ENCODE measurements at places on chromosomes 5 and 9.
A peak's percentile ranks its signal among the peaks of the same experiment; 100 is the strongest.

GRCh38 chr5:180802325-180803180 lies at the start of gene MGAT1:
MGAT1 (minus strand) TSS chr5:180802806; CDS start chr5:180792971, 9,835 bp downstream.
- DNase-seq: peak; percentile 69

- DNase-seq: no peak
These were observed 13.3 kb downstream of the CAVIN4 start for GRCh38 chr9:100591139-100591538.

GRCh38 chr9:82988488-82988887 lies 74.5 kb downstream of the RASEF start:
- DNase-seq: no peak

DNA sequence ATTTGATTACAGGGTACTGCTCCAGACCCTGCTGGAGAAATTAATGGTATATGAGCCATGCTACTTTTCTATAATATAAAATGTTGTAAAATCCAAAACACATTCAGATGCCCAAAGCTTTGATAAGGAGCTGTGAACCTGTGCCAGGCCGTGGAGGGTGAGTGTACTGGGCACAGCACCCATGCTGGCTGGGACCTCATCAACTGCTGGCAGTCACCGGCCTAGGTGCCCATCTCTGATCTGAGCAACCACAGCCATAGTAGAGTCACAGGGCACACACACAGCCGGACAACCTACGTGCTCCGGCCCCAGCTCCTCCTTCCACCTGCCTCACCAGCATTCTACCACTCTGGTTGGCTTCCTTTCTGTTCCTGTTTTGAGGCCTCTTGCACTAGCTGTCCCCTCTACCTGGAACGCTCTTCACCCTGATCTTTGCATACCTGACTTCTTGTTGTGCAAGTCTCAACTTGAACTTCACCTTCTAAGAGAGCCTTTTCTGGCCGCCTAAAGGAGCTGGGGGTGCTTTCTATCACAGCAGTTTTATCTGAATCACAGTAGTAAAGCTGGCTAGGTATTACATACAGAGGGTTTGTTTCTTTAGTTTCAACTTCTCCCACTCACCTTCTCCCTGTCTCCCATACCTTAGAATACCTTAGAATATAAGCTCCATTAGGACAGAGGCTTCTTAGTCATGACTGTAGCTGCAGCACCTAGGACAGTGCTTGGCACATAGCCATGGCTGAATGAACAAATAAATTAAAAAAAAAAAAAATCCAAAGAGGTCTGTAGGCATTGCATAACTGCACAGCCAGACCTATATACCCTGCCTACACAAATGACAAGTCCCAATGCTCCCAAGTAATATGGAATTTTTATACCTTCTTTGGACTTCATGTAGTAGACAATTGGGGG lies 51.7 kb downstream of the MED27 start:
- no peak for DNase-seq

- DNase-seq: no peak
These were observed 36.6 kb upstream of the ANKH start for GRCh38 chr5:14908172-14908571.

DNA sequence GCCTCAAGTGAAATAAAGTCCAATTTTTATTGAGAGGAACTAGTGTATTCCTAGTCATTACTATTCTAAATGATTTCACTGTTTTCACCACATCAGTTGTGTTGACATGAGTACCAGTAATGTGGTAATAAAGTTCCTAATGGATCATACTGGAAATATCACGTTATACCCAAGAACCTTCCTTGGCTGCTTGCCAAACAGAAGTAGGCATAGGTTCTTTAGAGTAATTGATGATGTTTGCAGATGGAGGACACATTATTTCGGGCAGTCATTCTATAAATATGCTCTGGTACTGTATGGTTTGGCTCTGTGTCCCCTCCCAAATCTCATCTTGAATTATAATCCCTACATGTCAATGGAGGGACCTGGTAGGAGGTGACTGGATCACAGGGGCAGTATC lies 15.1 kb downstream of the SNCAIP start:
- DNase-seq: no peak

GRCh38 chr9:21027295-21027694 lies 4.1 kb downstream of the HACD4 start:
- no peak for DNase-seq

DNA sequence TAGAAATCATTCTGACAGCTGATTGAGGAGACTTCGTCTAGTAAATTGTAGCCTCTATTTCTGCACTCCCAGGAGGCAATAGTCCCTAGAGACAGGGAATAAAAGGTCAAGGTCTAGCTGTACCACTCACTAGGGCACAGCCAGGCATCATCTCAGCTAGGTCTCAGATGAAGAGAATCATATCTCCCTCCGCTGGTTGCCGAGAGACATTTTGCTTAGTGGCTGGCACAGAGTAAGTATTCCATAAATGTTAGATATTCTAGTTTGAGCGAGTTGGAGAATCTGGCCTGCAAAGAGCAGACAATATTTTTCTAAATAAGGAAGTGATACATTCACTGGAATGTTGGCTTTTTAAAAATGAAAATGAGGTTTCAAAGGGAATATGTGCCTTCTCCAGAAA lies 180.4 kb upstream of the ACTBL2 start:
- no peak for DNase-seq

- DNase-seq: no peak
These were observed 29.2 kb upstream of the IL31RA start for GRCh38 chr5:55821731-55822512.

- no peak for DNase-seq
These were observed 284.2 kb downstream of the SMARCA2 start for GRCh38 chr9:2299156-2299842.

- DNase-seq: no peak
These were observed 68.8 kb downstream of the NPR3 start for GRCh38 chr5:32779754-32780415.

DNA sequence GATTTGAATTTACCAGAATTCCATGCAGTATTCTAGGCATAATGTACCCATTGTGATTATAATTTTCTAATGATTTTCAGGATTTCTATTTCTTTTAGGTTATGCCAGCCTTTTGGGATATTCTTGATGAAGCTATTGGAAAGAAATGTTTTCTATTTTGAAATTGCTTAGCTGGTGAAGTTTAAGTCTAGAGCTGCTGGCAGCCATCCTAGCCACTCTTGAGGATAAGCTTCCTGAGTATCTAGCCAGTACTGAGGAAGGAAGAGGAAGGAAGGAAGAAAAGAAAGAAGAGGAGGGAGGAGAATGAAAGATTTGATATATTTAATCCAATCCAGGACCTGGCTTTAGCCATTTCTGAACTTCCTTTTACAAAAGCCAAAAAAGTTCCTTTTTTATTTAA lies 142.1 kb upstream of the DAB2 start:
- no peak for DNase-seq

DNA sequence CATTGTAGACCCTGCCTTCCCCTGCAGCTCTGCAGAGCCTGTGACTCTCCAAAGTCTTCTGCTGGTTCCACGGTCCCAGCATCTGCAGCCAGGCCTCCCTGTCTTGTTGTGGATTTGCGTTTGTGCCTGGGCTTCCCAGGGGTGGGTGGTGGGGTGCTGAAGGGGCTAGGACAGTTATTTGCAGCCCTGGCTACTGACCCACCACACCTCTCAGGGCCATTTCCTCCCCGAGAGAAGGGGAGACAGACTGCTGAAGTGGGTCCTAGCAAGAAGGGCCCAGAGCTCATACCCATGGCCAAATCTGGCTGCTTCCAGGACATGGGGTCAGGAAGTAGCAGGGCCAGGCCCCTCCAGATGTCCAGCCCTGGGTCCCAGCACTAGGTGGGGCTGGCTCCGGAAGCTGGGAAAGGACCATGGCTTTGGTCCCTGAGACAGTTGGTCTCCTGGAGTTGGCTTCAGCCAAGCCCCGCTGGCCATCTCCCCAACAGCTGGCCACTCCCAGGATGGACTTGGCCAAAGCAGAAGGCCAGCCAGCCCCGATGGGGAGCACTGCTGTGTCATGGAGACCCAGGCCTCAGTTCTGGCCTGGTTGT lies 26.3 kb downstream of the GSN start:
- no peak for DNase-seq

DNA sequence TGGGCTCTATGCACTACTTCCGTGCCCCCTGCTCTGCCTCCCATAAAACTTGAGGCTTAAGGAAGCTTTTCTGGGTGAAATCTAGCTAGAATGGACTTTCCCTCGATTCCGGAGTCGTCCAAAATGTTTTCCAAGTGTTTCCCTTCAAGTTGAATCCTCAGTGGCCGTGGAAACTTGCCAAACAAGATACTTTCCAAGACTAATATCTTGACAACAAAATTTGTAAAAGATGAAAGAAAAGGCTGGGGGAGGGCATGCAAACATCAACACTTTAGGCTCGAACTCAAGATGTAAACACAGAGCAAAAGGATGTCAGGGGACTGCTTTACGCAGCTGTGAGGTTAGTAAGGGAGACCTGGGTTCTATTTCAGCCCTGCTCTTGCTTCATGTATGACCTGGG lies 482.8 kb upstream of the KLF4 start:
- no peak for DNase-seq

GRCh38 chr9:36543916-36544315 lies 28.8 kb upstream of the MELK start:
- no peak for DNase-seq

GRCh38 chr9:69215774-69216485 lies 41.9 kb downstream of the TJP2 start:
- DNase-seq: no peak

DNA sequence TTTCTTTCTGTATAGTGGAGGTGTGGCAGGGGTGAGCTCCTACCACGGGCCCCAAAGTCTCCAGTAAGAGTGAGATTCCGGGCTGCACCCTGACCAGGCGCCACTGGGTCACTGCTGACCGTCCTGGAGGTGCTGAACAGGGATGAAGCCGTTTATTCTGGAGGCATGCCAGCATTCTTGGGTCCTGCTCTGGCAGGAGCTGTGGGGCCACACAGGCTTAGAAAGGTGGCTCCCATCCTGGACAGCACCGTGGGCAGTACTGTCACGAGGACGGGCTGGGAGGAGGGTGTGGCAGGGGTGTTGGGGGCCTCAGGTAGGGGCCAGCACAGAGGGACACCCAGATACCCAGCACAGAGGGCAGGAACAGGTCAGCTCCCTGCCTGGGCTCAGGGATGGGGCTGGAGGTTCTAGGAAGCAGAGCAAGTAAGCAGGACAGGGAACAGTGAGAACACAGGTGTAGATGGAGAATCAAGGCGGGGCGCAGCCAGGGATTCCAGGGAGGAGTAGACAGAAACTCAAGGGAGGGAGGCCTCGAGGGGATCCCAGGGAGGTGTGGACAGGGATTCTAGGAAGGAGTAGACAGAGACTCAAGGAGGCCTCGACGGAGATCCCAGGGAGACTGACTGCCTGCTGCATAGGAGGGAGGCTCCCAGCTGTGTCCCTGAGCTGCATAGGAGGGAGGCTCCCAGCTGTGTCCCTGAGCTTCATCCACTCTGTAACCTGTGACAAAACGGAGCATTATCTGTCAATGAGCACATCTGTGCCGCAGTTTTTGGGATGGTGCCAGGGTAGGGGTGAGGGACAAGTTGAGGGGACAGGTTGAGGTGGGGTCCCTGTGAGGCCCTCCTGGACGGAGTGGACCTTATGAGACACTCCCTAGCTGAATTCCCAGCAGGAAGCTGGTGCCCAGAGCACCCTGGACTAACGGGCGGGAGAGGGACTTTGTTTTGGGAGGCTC lies 1.1 kb upstream of the PLEKHG4B start:
- no peak for DNase-seq

DNA sequence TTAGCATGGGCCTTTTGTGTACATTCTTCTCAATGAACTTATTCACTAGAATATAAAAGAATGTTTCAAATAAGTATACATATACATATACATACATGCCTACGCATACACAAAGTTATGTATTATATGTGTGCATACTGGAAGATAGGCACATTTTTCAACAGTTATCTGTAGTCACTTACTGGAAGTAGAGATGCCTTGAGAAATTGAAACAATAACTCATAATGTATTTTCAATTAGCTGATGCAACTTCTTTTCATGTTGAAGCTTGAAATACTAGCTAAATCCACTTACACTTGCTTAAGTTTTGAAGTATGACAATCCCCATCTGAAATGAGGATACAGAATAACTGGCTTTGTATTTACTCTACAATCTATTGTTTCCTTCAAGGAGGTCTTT lies 469.0 kb upstream of the PTGER4 start:
- no peak for DNase-seq

DNA sequence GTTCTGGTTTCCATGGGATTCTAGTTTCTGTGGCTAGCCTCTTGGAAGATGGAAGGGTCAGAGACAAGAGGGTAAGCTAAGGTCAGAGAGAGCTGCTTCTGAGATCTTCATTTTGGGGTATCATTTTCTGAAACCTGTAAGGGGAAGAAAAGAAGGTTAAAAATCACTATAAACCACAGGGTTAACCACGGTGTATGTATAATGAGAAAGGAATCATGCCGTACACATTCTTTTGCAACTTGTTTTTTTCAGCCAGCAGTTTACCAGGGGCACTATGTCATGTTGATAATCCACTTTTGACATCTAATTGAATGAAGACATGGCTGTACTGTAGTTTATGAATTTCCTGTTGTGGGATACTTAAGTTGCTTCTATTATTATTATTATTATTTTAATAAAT lies 164.4 kb downstream of the FOCAD start:
- DNase-seq: no peak

DNA sequence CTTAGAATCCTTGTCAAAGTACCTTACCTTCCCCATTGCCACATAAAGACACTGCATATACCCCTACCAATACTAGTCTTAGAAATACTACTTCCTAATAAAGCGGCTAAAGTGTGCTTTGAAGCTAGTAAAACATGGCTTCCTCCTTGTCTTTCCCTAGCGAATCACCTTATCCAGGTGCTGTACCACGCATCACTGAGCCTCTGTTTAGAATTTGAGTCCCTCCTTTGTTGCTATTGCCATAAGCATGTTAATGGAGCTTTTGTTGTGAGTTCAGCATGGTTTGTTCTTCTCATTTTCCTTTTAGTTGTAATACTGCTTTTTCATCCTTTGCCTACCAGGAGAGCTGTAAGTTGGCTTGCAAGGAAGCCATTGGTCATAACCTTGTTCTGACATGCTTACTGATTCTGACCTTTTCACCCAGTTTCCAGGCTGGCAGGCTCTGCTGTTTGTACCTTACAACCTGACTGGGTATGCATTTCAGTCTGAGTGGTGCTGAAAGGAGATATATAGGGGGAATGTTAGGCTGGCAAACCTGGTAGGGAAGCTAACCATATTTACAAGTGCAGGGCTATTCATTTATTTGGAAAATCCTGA lies 49.8 kb downstream of the LMNB1 start:
- no peak for DNase-seq

DNA sequence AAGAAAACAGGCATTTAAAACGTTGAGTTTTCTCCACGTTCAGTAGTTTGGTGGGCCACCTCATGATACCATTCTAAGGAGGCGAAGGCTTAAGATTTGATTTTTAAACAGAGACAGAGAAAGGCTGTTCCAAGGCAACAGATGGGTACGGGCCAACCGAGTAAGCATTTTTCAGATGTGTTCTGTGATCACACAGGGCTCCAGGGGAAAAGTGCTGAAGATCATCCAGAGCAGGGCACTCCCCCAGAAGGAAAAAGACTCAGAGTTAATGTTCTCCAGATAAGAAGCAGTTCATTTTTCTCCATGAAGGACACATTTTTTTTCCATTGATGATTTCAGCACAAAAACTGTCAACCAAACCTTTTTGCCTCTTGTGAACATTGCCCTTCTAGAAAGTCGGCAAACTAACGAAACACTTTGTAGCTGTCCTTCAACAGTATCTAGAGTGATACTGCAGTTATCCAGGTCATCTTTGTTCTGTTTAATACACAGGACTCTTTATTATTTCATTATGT lies 138.7 kb downstream of the ALDH1A1 start:
- DNase-seq: no peak

Measured in stimulated activated CD8-positive, alpha-beta memory T cell treated with anti-CD3 and anti-CD28 coated beads, Interleukin-4, amount 100 ng/mL, for 1 hour (primary cell).